ENCODE measurements at places on chromosomes 3 and 15. TPM values are rescaled to one million over a fixed set of nuclear protein-coding genes. Genes with fewer than 3 reads are reported as not detected.

BUB1B gene
- 66.2 TPM for total RNA-seq

MESP1 gene
- total RNA-seq: 6.0 TPM

BCHE gene
- total RNA-seq: 2.4 TPM

SPINT1 gene
- 10.5 TPM for total RNA-seq

DNA sequence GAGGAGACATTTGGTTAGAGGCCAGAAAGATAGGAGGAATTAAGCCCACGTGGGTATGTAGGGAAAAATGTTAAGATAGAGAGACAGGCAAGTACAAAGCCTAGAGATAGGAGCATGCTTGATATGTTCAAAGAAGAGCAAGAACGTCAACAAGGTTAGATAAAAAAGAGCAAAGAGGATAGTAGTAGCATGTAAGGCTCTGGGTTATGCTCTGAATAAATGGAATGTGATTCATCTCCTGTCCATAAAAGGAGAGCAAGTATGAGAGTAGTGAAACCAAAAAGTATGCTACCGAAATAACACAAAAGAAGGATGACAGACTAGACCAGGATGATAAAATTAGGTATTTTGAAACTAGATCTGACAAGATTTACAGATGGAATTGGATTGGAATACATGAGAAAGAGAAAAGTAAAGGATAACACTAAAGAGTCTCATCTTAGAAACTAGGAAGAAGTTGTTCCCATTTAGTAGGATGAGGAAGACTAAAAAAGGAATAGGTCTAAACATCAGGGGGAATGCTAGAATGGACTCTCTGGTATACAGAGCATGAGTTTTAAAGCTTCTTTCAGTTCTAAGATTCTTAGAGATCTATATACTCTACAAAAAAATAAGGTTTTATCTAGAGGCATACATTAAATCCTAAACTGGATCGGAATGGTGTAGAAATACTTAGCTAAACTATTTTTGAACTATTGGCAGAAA lies 59.1 kb downstream of the TRPM7 start:
- H3K4me1 ChIP-seq: no peaks in the 10 kb centered on the region
- no peaks in the 10 kb centered on the region for H3K27me3 ChIP-seq
- no peak overlapping the region for H3K4me3 ChIP-seq

EIF2A gene
- total RNA-seq: 83.2 TPM

- H3K4me3 ChIP-seq: no peak overlapping the region
- no peaks in the 10 kb centered on the region for H3K36me3 ChIP-seq
- H3K4me1 ChIP-seq: no peaks in the 10 kb centered on the region
- no peak overlapping the region for H3K27ac ChIP-seq
- H3K27me3 ChIP-seq: no peaks in the 10 kb centered on the region
These were observed 231.7 kb upstream of the ARRDC4 start for GRCh38 chr15:97728791-97729190.

GUCA1C gene
- total RNA-seq: 2.0 TPM

TRAK1 gene
- 94.1 TPM for total RNA-seq

GRCh38 chr3:113212844-113213375 lies 1.6 kb downstream of the BOC start:
- DNase-seq: no peak
- H3K4me1 ChIP-seq: no peaks in the 10 kb centered on the region
- H3K4me3 ChIP-seq: peak overlapping the region; percentile 74
- H3K36me3 ChIP-seq: no peaks in the 10 kb centered on the region
- no peaks in the 10 kb centered on the region for H3K27me3 ChIP-seq
- H3K27ac ChIP-seq: peak overlapping the region; percentile 93

Measured in testis (tissue), 5 donors.